Fibroblast of skin of abdomen (primary cell): ENCODE measurements at places on chromosomes 13 and 19.

- DNase-seq: peak; percentile 2
Measured at GRCh38 chr13:68439817-68440216, 1209.7 kb upstream of the PCDH9 start.

DNA sequence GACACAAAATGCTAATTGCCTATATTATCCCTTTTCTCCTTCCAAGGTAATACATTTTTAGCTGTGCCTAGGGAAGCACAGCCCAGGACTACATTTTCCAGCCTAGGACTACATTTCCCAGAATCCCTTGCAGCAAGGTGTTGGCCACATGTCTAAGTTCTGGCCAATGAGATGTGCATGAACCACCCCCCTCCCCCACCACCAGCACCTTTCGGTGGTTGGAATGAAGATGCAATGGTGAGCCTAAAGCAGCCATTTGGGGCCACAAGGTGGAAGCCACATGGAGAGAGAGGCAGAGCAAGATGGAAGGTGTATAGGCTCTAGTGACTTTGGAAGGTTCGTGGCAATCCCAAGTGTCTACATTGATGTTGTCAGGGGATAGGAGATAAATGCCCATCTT, 16.2 kb downstream of the UNC13A start:
- DNase-seq: no peak

- no peak for DNase-seq
Measured at GRCh38 chr19:38513762-38514167, 80.3 kb downstream of the RYR1 start.

DNA sequence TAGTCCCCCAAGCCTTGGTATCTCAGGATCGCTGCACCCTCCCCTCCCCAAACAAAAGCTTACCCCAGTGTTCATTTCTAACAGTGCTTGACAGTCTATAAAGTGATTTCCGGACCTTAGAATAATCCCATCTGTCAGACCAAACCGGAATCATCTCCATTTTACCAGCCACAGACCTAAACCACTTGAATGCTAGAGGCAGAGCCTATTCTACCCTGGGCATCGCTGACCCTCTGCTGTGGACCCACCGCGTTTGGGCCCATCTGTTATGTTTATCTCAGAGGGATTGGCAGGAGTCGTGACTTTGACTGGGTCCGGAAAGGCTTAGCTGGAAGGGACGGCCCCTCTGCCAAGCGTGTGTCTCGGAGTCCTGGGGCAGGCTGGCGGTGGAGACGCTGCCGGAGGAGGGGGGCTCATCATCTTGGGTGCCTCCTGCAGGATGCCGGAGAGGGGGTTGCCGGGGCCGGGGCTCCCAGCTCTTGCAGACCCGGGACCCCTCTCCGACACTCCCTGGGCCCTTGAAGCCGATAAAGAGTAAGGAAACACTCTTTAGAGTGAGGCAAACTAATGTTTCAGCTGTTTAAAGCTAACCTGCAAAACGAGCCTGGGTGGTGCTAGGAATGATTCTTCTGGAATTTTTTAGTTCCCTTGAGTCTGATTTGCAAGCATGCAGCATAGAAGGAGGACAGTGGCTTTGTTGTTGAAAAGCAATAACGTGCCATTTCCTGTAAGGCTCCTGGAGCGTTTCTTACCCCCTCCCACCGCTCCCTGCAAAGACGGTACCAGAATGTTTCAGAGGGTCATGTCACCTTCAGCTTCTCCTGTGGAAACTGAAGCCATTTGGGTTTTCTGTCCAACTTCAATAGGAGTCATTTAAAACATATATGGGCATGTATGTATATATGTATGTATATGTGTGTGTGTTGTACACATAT, 1.3 kb downstream of the SLC25A42 start:
- DNase-seq: no peak

DNA sequence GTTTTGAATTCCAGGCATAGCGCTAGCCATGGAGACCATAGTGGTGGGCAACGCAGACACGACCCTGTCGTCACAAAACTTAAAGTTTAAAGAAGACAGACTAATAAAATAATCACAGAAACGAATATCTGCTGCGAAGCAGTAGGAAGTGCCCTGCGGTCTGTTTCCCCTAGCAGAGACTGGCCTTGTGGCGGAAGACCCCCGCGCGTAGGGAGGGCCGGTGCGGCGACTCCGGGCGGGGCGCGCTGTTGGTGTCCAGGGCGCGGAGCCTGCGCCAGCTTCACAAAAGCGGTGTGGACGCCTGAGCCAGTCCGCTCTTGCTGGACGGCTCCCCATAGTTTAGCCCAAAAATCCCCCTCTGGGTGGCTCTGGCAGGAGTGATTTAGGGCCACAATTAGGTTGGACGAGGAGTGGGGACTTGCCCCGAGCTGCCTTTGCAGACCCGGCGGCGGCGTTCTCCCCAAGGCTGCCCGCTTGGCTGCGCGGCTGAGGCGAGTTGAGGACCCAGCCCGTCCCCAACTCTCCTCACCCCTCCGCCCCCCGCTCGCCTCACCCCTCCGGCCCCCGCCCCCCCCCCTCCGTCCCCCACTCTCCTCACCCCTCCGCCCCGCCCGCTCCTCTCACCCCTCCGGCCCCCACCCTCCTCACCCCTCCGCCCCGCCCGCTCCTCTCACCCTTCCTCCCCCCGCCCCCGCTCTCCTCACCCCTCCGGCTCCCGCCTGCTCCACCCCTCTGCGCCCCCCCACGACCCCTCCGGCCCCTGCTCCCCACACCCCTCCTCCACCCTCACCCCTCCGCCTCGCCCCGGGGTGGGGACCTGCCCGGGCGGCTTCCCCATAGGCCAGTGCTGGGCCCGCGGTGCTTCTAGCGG, 14.2 kb upstream of the LATS2 start:
- DNase-seq: peak; percentile 18

DNA sequence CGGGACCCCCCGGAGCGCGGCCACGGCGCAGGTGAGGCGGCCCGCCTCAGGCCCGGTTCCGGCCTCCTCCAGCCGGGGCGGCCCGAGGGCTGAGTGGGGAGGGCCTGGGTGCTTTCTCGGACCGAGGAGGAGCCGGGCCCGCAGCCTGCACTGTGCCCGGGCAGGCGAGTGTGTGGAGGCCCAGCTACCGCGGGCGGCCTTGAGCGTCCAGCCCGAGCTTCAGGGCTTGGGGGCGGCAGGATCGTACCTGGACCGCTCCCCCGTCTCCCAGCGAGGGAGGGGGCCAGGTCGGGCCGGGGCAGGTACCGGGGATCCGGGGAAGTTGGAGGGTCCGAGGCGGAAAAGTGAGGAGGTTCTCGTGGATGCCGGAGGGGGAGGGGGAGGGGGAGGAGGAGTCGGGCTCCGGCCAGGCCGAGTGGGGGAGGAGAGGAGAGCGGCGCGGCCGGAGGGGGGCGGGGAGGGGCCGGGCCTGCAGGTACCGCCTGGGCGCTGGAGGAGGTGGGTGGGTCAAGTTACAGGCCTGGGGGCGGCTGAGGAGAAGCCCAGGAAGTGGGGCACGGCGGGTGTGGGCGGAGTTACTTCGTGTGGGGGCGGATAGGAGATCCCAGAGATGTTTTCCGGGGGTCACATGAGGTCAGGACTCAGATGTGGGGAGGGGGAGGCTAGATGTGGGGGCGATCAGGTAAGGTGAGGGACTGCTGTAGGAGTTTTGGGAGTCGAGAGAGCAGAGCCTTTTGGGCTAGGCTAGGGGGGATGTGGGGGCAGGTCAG, 545 bp downstream of the NACC1 start:
- peak; percentile 40 for DNase-seq

DNA sequence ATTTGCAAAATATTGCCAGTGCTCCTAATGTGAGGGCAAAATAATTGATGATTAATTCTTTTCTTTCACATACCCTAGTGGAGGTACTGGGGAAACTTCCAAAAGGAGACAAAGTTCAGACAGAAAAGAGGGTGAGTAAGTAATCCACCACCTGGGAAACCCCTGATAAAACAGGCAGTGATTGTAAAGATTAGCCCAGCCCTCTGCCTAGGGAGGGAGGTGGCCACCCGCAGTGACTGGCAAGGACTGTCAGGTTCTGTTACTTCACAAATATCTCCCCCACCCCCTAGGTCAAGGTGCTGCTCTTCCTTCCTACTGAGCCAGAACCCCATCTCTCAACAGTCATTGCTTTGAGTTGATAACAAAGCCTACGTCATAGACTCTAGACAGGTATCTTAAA, 239.7 kb downstream of the DNAJC15 start:
- DNase-seq: no peak

DNA sequence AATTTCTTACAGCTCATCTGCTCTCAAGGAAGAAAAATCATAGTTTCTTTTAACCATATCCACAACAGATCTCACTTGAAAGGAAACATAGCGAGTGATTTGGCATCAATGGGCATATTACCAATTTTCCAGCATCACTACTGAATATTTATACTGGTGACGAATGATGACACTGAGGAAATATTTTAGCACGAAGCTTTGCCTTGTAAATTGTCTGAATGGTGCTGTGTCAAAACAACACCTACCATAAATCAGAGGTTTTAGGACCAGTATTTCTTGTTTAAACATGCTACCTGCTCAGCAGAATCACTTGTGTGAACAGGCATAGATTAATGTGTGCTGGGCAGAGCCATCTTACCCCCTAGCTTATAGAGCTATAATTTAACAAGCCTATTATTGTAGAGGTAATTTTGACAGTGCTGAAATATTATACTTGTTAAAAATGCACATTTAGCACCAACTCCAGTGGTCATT, 146.8 kb downstream of the ABCC4 start:
- DNase-seq: peak; percentile 2

DNA sequence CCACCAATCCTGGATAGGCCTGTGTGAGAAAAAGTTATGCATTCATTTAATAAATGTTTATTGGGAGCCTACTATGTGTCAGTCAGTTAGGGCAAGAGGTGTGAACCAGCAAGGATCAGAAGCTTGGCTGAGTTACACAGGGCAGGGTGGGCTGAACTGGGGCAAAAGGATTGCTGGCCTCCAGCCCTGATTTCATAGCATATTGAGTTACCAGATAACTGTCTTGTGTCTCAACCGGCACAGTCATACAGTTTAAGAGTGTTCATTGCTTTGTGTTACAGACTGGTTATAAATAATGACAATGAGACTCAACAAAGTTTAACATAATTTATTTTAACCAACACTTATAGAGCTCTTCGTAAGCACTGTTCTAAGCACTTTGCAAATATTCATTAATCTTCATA, 253.8 kb downstream of the DLEU7 start:
- peak; percentile 97 for DNase-seq

GRCh38 chr13:23288995-23289394, 108.2 kb downstream of the SGCG start:
- no peak for DNase-seq

DNA sequence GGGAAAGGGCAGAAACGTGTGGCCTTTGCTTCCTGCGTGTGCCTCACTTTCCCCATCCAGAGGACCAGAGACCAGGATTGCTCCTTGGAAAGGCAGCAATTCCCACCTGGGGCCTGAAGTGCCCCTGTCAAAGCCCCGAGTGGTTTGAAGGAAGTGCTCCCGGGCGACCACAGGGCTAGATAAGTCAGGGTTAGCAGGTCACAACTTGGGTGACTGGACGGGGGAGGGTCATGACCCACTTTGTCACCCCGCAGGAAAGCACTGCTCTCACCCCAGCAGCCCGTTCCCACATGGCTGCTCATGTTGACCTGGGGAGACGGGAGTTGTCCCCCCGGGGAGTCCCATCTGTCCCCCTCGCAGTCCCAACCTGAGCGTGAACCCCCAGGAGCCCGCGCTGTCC, 459 bp downstream of the PRAM1 start:
- DNase-seq: no peak

- peak; percentile 97 for DNase-seq
Measured at GRCh38 chr13:40109351-40109844, 453.9 kb downstream of the COG6 start.

DNA sequence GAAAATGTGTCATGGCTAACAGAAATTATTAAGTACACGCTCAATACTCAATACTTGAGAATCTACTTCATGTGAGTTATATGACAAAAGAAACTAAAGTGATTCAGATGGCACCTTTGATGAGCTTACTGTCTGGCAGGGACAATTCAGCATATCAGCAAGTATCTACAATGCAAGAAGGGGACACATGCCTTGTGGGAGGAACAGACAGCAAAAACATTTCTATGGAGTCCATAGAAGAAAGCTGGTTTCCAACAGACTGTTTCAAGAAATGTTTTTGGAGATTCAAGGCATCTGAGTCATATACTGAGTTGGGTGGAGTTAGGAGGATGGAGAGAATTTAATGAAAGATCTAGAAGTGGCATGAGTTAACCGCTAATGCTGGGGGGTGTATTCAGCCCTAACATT, 54.7 kb downstream of the MBNL2 start:
- no peak for DNase-seq

DNA sequence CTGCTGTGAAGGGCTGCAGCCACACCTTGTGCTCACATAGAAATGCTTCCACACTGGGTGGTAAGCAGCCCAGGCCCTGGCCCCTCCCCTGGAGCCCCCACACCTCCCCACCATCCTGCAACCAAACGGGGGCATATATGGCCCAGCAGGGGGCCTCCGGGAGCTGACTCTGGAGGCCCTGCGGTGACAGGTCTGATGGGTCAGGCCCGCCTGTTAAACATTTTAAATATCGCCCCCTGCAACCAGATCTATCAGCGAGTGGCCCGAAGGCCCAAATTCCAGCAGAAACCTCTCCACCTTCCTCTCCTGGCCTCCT, 48.0 kb upstream of the KATNAL1 start:
- DNase-seq: no peak

DNA sequence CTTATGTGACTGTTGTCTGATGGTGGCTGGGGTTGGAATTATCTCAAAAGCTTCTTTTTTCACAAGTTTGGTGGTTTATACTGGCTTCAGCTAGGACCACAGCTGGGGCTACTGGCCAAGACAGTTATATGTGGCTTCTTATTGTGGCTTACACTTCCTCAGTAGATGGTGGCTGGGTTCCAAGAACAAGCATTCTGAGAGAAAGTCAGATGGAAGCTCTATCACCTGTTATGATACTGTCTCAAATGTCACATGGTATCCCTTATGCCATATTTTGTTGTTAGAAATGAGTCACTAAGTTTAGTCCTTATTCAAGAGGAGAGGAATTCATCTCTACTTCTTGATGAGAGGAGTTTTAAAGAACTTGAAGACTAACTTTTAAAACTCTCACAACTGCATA, 41.6 kb downstream of the NDFIP2 start:
- peak; percentile 41 for DNase-seq

- no peak for DNase-seq
Measured at GRCh38 chr13:66021846-66022245, 1208.3 kb downstream of the PCDH9 start.

DNA sequence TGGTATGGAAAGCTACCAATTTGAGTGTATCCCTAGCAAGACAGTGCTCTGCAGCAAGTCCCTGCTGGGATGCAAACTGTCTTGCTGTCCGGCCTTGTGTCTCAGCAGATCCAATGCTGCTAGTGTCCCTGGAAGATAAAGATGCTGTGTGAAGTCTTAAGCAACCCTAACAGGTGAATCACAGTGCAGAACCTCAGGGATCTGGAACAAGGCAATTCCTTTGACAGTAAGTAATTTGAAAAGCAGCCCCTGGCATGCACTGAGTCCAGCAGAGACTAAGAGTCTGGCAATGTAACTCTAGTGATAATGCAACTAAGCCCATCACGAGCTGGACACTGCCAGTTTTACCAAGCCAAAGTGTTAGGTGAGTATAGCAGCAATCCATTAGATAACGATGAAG, 1.7 kb upstream of the UCHL3 start:
- DNase-seq: no peak

DNA sequence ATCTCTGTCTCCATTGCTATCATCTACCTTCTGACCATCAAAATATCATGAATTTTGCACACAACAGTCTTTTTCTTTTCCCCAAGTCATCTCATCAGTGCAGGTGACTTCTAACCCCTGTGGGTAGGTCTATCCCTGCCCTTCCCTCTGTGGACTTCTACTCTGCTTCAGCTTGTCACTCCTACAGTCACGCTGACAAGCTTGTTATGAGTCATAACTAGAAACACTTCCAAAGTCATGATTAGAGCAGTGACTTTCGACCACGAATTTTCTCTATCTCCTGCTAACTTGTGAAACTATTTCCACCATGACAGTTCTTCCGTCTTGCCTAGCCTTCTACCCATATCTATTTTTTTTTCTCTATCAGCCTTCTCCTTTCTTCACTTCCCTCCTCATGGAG, 343.7 kb upstream of the ARGLU1 start:
- DNase-seq: no peak
